Activated CD4-positive, alpha-beta T cell treated with anti-CD3 and anti-CD28 coated beads, Interleukin-2, amount 10 ng/mL, durations not matched to agents 7 days and 5 days (primary cell): ENCODE measurements at places on chromosomes 2 and 18.

- DNase-seq, result no peak
Observed at GRCh38 chr2:76687923-76688322, 834.3 kb downstream of the LRRTM4 start.

- no peak for DNase-seq
Observed at GRCh38 chr2:1972948-1973347, 228.6 kb upstream of the PXDN start.

DNA sequence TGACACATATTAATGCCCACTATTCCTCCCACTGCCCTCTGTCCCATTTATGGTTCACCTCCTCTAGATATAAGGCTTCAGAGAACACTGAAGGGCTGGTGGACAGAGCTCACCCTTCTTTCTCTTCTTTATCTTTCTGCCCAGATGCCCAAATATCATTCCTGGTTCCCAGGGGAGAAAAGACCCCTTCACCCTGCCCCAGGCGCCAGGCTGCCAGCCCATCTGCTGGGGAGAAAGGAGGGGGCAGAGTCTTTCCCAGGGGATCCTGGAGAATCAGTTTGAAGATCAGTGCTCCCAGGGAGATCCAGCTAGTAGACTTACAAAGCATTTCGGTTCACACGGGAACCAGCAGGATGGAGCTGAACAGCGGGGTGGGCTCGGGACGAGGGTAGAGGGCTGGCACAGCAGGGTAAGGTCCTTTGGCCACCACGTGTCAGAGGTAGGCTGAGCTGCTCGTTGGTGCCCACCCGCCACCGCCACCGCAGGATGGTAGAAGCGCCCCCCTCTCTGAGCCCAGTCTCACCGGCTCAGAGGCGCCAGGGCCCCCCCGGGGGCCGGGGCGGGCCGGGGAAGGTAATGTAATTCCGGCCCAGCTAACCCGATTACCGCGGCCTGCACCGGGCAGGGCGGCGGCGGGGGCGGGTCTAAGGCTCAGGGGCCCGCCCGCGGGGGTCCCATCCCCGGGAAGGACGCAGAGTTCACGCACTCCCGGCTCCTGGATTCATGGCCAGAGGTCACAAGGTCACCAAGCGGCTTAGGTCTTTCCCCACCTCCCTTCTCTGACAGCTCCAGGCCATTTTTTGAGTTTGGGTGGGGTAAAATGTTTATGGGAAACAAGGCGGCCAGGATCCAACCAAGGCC is 1.3 kb upstream of the TLX2 start:
- DNase-seq, result no peak

GRCh38 chr2:223786943-223787342 is 50.4 kb downstream of the AP1S3 start:
- no peak for DNase-seq

DNA sequence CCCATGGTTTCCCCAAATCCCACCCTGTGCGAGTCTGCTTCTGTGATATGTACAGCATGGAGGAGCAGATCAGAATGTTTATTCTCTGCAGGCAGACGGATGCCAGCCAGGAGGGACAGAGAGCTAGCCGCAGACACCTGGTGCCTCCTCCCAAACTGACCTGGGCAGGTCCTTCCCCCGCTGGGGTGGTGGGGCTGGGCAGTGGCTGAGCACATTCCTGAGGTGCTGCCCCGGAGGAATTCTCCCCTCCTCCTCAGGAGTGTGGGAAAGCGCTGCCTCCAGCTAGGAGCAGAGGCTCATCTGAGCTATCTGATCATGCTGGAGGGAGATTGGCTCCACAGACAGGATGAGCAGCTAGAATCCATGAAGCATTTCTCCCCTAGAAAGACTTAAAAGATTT is 21.7 kb downstream of the C2orf92 start:
- no peak for DNase-seq

DNA sequence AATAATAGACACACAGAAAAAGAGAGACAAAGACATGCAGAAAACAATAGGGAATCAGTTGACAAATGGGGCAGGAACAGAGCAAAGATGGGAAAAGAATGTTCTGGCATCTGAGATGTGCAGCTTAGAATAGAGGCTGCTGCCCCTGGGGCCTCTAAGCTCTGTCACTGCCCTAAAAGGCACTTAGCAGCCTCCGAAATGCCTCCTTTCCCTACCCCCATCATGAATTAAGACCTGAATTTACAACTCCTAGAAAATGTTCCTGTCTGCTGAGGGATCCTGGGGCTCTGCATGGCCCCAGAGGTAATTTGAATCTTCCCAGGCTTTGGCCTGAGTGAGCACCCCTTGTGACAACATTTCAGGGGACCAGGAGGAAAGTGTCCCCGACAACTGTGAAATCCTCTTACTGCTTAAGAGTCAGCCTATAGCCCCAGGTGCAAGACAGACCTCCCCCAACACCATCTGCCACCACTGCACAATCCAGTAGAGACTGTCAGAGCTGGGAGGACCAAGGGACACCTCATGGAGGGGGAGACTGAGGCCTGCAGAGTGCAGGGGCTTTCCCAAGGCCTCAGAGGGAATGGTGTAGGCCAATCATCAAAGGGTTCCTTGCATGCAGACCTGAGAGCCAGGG is 24.8 kb downstream of the MRPL35 start:
- no peak for DNase-seq

GRCh38 chr2:232549655-232550353 is 553 bp downstream of the TIGD1 start:
- DNase-seq, result no peak

- no peak for DNase-seq
Observed at GRCh38 chr18:32669549-32670165, 103.2 kb downstream of the KLHL14 start.

GRCh38 chr2:101684313-101684712 is 13.2 kb upstream of the MAP4K4 start:
- DNase-seq, result no peak

DNA sequence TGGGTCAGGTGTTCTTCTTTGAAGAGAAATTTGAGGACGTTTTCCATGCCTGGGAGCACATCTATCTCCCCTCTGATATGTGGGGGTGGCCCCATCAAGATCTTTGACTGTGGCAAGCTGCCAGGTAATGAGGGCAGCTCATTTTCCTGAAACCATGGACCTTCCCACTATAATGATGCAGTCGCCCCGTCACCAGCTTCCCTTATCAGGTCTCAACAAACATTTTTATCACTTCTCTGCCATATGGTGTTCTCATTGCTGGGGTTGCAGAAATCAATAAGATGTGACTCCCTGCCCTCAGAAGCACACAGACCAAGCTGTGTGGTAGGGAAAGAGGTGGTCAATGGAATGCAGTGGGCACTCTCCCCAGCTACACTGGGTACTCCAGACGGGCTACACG is 48.4 kb upstream of the B3GNT7 start:
- DNase-seq, result no peak

DNA sequence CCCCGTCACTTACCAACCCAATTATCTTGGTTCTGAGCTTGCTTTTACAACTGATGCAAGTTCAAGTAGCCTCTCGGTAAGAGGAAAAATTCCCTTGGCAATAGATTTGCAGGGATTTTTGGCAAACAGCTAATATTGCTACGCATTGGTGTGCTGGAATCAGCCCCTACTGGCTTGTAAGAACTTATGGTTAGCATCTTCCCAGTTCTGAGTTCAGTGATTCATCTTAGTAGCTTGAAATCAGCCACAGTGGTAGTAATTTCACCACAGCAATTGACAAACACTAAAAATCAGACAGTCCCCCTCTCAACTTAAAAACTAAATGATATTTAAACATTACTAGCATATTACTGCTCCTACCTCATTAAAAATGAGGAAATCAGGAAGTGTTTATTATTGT is 5.9 kb upstream of the RAX start:
- DNase-seq, result no peak

DNA sequence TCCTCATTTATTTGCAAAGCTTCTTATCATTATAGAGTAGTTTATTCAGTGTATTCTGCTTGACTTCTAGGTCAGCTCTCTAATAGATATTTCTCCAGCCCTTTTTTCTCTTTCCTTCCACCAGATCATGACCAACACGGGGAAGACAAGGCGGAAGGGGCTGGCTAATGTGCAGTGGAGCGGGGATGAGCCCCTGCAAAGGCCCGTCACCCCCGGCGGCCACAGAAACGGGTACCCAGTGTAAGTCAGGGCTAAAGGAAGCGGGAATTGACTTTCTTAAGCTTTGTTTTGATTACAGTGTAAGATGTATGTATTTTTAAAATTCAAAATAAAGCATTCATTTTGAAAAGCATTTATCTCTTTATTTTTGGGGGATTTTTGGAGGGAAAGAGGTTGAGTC is 50.7 kb upstream of the B3GNT7 start:
- no peak for DNase-seq

DNA sequence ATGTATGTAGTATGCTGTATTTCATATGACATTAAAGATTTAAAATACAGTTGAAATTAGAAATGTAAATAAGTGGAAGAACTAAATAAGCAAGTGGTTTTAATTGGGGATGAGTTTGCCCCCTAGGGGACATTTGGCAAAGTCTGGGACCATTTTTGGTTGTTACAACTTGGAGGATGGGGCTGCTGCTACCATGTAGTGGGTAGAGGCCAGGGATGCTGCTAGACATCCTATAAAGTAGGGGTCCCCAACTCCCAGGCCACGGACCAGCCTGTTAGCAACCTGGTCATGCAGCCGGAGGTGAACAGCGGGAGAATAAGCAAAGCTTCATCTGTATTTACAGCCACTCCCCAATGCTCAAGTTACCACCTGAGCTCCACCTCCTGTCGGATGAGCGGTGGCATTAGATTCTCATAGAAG is 27.9 kb upstream of the ASNSD1 start:
- peak; percentile 22 for DNase-seq

GRCh38 chr2:238290091-238290509 is 1.7 kb upstream of the PER2 start:
- DNase-seq, result no peak

DNA sequence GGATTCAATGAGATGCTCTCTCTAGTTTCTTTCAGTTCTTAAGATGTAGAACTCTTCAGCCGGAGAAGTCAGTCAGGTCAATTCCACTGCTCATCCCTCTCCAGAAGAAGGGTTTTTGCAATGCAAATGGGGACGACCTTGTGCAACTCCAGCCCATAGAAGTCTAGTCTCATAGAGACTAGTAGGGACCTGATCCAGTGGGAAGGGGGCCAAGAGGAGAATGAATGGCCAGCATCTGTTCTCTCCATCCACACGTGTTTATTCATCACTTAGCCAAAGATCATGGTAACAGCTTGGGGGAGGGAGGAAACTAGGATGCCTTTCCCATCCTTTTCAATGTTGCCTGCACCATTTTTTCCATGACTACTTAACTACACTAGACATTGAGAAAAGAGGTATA is 120.2 kb downstream of the LAMA3 start:
- DNase-seq, result no peak

GRCh38 chr2:148022882-148023281 is 2.0 kb downstream of the MBD5 start:
- no peak for DNase-seq

DNA sequence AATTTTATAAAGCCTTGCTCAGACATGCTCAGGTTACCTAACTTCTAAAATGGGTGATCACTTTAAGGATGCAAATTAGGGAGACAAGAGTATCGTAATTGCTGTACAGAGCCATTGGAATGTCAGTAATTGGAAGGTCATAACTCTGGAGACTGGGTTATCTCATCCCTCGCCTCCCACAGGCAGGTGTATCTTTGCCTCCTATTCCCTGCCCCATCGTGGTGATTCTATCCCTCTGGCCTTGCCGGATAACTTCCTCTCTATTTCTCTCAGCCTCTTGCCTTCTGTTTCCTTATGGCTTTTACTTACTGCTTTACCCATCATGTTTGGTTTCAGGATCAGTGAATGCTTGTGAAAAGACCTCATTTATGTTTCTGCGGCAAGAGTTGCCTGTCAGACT is 2.5 kb downstream of the PDK1 start:
- no peak for DNase-seq

DNA sequence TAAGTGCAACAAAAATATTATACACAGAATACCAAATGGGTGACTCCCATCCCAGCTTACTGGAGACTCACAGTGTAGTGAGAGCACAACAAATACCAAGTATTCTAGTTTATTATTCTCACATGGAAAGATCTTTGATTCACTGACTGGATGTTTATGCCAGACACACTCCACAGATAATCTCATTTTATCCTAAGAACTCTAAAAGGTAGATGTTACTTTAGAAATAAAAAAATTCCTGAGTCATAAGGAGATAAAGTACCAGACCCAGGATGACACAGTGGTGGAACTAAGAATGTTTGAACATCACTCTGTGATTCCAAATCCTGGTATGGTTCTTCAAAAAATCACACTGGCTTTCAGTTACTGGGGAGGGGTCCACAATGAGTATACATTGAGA is 136.2 kb downstream of the CDH2 start:
- DNase-seq, result no peak
